ENCODE measurements at places on chromosomes 3 and 15.

DNA sequence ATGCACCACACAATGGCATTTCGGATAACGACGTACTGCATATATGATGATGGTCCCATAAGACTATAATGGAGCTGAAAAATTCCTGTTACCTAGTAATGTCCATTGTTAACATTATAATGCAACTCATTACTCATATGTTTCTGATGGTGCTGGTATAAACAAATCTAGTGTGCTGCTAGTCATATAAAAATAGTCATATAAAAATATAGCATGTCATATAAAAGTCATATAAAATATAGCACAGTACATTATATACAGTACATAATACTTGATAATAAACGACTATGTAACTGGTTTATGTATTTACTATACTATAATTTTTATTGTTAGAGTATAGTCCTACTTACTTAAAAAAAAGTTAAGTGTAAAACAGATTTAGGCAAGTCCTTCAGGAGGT lies 50.6 kb downstream of the HACD2 start:
- no peak for DNase-seq

- DNase-seq: no peak
Observed at GRCh38 chr15:88115486-88116152, 140.9 kb downstream of the NTRK3 start.

DNA sequence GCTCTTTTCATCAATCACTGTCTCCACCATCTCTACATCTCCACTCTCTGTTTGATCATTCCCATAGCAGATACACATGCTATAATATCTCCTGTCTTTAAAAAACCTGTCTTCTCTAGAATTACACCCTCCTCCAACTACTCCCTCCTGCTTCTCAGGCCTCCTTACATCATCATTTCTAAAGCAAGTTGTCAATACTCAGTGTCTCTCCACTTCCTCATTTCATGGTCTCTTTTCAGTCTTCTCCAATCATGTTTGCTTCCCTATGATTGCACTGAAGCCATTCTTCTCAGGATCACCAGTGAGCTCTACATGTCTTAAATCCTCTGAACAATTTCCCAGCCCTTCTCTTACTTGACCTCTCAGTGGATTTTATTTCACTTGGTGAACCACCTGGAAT lies 87.0 kb upstream of the ZNF280D start:
- no peak for DNase-seq

- DNase-seq: peak; percentile 56
Observed at GRCh38 chr3:141401573-141402475, 33.5 kb downstream of the ZBTB38 start.

GRCh38 chr3:130900959-130901358 lies 7.1 kb downstream of the ATP2C1 start:
- no peak for DNase-seq

- no peak for DNase-seq
Observed at GRCh38 chr3:60189304-60189703, 1061.9 kb downstream of the FHIT start.

DNA sequence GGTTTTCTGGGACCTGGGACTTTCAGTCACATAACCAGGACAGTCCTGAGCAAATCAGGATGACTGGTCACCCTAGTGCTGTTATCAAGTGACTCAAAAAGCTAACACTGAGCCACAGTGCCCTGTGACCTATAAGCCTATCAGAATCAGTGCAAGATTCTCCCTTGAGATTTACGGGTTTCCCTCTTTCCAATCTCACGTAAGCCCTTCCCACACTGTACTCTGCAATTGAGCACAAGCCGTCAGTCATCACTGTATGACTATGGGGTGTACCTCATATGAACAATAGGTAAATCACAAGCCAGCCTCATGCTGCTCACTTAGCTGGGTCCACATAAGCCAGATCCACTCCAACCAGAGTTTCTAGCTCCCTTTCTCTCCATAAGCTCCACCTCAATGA lies 21.0 kb upstream of the CLDN18 start:
- no peak for DNase-seq

- no peak for DNase-seq
Observed at GRCh38 chr15:34304613-34305012, 33.0 kb downstream of the SLC12A6 start.

- DNase-seq: no peak
Observed at GRCh38 chr3:158483701-158484235, 87.2 kb upstream of the MLF1 start.

DNA sequence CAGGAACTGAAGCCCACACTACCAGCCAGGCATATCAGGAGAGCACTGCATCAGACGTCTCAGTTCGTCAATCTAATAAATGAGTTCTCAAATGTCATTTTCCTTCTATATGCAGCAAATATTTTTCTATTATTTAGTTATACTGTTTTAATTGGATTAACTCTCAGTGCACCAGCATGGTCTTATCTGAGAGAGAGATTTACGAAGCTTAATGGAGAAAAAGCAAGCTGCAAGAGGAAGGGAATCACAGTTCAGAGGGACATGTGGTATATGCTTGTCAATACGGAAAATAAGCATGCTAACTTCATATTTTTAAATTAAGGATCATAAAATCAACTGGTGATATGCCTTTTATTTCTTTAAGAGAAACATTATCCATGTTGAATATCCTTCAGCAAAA lies 213.1 kb upstream of the NECTIN3 start:
- DNase-seq: no peak

DNA sequence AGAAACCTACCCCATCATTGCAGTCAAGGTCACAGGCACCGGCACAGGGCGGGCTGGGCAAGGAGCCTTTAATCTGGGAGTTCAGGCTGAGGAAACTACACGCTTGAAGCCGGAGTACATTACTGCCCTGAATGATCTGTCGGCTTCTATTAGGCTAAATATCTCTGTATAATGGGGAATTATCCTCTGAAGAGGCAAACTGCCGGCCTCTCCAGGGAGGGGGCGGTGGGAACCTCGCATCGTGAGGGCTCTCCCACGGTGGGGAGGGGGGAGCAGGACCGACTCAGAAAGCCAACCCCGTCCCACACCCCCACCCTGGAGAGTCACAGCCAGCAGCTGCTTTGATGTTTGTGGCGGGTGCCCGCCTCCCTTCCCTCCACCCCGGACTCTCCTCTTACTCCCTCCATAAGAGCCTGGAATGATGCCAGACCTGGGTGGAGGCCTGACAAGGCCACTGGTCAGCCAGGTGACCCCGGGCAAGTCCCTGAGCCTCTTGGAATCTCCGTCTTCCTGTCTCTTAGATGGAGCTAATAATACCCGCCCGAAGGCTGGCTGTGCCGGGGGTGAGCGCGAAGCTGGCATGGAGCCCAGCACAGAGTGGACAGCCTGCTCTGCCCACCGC lies 63.4 kb upstream of the LINGO1 start:
- DNase-seq: no peak

GRCh38 chr3:196611761-196612483 lies 27.6 kb upstream of the NRROS start:
- no peak for DNase-seq

DNA sequence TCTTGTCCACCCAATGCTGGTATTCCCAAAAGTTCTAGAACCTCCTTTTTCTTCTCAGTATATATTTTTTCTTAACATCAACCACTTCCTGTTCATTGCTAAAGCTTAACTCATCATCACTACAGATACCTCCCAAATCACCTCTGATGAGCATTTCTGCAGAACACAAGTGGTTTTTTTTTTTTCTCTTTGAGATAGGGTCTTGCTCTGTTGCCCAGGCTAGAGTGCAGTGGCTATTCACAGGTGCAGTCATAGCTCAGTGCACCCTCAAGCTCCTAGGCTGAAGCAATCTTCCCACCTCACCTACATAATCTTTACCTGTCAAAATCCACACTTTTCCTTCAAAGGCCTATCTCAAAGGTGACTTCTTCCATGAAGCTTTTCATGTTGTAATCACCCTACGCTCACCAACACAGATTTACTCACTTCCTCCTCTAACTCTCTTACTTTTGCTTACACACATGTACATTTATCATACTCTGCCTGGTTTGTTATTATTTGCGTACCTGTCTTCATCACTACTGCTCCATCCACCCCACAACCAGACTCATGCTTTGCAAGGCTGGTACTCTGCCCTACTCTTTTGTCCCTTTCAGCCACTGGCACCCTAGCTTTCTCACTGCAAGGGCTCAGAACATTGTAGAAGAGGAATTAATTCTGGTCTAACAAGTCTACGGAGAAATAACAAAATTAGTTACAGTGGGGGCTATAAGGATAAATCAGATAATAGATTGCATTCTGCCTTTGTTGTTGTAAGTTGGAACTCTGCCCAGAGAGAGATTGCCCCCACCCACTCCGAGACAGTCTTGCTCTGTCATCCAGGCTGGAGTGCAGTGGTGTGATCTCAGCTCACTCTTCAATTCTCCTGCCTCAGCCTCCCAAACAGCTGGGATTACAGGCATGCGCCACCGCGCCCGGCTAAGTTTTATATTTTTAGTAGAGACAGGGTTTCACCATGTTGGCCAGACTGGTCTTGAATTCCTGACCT lies 27.5 kb downstream of the HERC1 start:
- no peak for DNase-seq

GRCh38 chr3:13204177-13204581 lies 130.9 kb upstream of the IQSEC1 start:
- DNase-seq: no peak

GRCh38 chr3:39423436-39423970 lies 17.0 kb downstream of the RPSA start:
- no peak for DNase-seq

- DNase-seq: no peak
Observed at GRCh38 chr15:93298901-93299300, 209.9 kb upstream of the RGMA start.

DNA sequence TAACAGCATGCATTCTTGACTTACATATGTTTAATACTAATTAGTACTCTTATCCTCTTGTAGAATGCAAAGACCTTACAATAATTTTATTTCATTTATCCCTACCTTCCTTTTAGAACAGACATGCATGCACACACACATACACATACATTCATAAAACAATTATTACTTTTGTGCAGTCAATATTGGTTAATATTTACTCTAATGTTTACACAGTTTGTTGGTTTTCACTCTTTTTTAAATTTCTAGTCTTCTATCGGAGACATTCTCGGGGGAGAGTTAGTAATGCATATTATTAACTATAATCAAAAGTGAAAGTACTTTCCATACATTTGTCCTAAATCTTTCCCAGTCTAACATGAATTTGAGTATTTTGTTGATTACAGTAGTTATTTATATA lies 317.7 kb upstream of the DPH6 start:
- DNase-seq: no peak

GRCh38 chr15:68650901-68651709 lies 72.3 kb downstream of the CORO2B start:
- DNase-seq: no peak

GRCh38 chr3:185940951-185941350 lies 3.1 kb upstream of the TRA2B start:
- no peak for DNase-seq

GRCh38 chr3:125072301-125072700 lies 16.5 kb upstream of the HEG1 start:
- no peak for DNase-seq

All from H54 (cell line).